HT1080 (cell line): ENCODE measurements at places on chromosomes 1 and 21.

GRCh38 chr1:109263234-109263596, 13.9 kb downstream of the CELSR2 start:
- DNase-seq: no peak

- no peak for DNase-seq
Measured at GRCh38 chr1:154745286-154745731, 124.8 kb downstream of the KCNN3 start.

DNA sequence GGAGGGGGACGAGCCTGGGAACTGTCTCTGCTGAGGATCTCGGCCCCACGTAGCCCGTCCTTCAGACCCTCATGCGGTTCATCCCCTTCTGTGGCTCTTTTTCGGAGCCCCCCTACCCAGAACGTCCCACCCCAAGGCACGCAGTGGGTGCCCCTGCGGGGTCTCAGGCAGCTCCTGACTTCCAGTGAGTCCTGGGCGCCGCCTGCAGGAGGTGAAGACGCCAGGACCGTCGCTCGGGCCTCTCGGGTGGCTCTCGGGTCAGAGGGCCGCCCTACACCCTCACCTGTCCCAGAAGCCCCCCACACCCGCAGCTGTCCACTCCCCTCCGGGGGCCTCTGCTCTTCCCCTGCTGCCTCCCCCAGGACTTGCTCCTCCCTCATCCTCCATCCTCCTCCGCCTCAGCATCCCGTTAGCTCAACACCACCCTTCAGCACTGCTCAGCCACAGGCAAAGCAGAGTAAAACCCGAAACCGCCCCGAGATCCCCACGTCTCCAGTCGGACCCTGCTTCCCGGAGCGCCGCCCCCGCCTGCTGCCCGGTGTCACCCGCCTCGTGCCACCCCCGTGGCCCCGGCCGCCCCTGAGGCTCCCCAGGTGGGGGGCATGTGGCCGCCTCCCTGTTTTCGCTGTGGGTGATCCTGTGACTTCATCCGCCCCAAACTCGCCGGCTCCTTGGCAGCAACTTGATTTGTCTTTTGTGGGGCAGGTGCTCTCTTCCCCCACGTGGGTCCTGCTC, 13.3 kb upstream of the POFUT2 start:
- no peak for DNase-seq

DNA sequence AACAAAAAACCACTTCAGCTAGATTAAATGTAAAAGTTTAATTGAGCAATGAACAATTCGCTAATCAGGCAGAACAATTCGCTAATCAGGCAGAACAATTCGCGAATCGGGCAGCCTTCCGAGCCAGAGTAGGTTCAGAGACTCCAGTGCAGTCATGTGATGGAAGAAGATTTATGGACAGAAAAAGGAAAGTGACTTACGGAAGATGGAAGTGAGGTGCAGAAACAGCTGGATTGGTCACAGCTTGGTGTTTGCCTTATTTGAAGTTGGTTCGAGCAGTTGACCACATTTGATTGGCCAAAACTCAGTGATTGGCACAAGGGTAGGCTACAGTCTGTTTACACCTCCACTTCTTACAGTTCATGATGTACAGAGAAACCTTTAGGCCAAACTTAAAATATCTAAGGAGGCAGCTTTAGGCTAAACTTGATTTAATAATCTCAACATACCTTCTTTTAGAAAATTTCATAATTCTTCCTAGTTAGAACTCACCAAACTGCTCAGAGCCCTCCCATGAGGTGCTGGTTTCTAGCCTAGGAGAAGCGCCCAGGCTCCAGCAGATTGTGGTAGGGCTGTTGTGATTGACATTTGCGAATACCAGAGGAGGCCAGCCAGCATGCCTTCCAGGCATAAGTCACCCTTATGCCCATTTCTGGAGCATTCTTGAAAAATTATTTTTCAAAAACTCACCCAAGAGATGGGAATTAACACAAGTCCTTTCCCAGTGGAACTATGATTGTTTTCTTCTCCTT, 22.8 kb upstream of the KCNC4 start:
- no peak for DNase-seq

DNA sequence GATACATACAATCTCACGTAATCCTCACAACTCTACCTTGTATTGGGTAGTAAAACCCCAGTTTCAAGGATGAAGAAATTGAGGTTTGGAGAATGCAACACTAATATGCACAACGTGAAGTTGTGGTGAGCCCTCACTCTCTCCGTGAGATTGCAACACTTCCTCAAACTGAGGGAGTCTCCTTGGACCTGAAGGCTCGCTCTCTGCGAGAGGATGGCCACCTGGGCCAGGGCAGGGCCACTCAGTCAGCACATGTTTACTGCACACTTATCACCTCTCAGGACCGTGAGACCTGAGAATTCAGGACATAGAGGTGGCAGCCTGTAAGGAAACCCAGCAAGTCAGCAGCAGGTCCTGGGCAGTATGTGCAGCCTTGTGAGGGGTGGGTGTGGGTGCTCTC, 8.7 kb downstream of the SH3BP5L start:
- no peak for DNase-seq

DNA sequence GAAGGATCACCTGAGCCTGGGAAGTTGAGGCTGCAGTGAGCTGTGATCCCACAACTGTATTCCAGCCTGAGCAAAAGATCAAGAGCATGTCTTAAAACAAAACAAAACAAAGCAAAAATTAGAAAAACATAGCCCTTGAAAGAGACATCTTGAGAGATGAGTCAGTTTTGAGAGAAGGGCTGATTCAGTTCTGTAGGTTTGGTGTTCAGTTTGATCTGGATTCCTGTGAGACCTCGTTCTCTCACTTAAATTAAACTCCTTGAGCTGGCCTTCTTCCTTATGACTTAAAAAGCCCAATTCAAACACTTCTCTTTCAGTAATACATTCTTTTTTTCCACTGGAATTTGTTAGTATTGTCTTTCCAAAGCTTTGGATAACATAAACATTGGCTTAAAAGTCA, 164.2 kb downstream of the NRIP1 start:
- no peak for DNase-seq

GRCh38 chr1:11794446-11795237, 11.1 kb downstream of the MTHFR start:
- no peak for DNase-seq
